ENCODE measurements at places on chromosomes 3 and 15. TPM values are rescaled to one million over a fixed set of nuclear protein-coding genes. Genes with fewer than 3 reads are reported as not detected.

The TMEM207 gene
- not detected for total RNA-seq

The ATP13A4 gene
- total RNA-seq: 0.27 TPM

The ERICH6 gene
- total RNA-seq: 0.83 TPM

The TGM5 gene
- total RNA-seq: not detected

The ULK3 gene
- 30.6 TPM for total RNA-seq

The NIPA2 gene
- total RNA-seq: 57.1 TPM

The SLC7A14 gene
- total RNA-seq: 1.8 TPM

The CCR3 gene
- total RNA-seq: not detected

The GOLGA6L2 gene
- not detected for total RNA-seq

The MESP1 gene
- total RNA-seq: 2.1 TPM

Measured in osteocyte (in vitro differentiated cells).